ENCODE measurements at places on chromosomes 2 and 18. TPM values are rescaled to one million over a fixed set of nuclear protein-coding genes. Genes with fewer than 3 reads are reported as not detected.

GRCh38 chr2:224156436-224156835 lies 117.3 kb upstream of the SERPINE2 start:
- no peak for DNase-seq

- peak; percentile 13 for DNase-seq
These were observed 104.3 kb downstream of the CSRNP3 start for GRCh38 chr2:165573534-165574461.

GRCh38 chr18:28961669-28962228 lies 784.8 kb upstream of the CDH2 start:
- DNase-seq = no peak

DNA sequence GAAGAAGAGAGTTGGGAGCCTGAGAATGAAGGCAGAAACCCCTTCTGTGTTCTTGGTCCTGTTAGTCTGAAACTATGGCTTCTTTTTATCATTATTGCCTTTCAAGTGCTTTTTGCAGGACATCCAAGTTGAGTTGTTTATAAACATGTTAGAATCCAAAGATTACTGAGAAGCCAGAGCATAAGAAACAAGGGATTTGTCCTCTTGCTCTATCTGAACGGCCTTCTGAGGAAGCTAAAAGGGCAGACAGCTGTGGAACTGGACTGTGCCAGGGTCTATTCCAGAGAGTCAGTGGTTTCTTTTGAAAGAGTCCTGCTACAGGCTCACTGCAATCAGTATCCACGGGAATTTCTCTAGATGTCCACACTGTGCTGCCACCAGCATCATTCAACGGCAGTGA lies 86.6 kb downstream of the ARHGAP28 start:
- DNase-seq = no peak

GRCh38 chr18:59109375-59109774 lies 30.3 kb upstream of the SEC11C start:
- no peak for DNase-seq

- no peak for DNase-seq
These were observed 929.5 kb downstream of the NRXN1 start for GRCh38 chr2:50102383-50102782.

DNA sequence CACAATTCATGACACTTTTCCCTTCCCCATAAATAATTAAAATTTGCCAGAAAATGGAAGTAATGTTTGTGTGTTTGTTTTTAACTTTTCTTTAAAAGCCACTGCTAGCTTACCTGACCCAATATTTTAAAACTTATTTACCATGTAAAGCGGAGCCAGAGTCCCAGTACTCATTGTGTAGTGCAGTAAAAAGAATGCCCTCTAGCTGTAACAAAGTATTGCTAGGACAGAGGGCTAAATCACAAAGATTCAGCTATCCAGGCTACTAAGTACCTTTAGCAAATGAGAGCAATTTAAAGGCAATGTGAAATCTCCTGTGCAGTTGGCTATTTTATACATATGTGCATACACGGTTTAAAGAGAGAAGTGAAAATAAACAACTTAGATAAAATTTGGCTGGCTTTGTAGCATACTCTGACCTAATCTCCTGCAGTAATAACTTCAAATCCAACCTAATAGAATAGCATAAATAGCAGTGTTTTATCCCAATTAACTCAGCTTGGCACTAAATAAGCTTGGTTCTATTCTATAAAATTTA lies 997.4 kb upstream of the PIK3C3 start:
- DNase-seq = no peak

GRCh38 chr2:240303896-240304745 lies 131.3 kb upstream of the GPC1 start:
- DNase-seq = no peak

GRCh38 chr2:235234736-235235135 lies 259.1 kb upstream of the AGAP1 start:
- DNase-seq = no peak

GRCh38 chr2:31302940-31303563 lies 69.1 kb downstream of the EHD3 start:
- no peak for DNase-seq

- no peak for DNase-seq
These were observed 48.4 kb downstream of the LRRTM1 start for GRCh38 chr2:80255918-80256781.

DNA sequence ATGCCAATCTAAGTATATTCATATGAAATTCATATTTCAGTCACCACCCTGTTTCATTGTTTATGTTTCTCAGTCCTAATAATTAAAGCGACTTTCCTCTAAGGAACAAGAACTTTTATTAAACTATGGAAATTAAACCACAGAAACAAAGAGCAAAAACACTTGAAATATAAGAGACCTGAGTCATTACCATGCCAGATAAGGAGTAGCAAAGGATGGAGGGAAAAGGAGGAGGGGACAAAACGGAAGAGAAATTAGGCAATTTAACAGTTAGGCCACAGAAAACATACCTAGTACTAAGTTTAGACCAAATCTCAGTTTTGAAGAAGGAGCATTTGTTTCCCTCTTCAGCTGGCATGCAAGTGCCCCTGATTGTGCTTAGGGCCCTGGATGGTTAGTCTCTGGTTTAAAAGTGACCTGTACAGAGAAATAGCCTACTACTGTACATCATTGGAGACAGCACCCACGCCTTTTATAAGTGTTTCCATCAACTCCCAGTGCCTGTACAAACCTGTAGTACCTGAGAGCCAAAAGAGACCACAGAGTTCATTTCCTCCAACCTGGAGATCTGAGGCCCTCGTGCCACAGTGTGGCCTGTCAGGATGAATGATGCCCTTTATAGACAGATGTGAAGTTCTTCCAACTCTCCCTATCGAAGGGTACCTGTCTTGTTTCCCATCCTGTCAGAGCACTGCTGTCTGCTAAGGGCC lies 74.5 kb downstream of the SPATS2L start:
- no peak for DNase-seq

DNA sequence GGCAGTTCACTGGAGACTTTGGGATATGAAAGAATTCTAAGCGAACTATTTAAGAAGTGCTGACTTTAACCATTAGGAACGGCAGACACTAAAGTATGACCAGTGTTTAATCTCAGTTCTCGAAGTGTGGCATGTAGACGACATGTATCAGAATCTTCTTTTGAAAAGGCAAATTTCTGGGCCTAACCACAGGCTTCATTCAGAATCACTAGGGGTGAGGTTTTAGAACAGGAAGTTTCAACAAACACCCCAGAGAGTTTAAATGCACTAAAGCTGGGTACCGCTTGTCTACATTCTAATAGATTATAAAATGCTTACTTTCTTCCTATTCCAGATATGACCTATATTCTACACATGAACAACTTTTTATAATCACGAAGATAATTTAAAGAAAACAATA lies 180.3 kb downstream of the ANKRD44 start:
- DNase-seq = no peak

DNA sequence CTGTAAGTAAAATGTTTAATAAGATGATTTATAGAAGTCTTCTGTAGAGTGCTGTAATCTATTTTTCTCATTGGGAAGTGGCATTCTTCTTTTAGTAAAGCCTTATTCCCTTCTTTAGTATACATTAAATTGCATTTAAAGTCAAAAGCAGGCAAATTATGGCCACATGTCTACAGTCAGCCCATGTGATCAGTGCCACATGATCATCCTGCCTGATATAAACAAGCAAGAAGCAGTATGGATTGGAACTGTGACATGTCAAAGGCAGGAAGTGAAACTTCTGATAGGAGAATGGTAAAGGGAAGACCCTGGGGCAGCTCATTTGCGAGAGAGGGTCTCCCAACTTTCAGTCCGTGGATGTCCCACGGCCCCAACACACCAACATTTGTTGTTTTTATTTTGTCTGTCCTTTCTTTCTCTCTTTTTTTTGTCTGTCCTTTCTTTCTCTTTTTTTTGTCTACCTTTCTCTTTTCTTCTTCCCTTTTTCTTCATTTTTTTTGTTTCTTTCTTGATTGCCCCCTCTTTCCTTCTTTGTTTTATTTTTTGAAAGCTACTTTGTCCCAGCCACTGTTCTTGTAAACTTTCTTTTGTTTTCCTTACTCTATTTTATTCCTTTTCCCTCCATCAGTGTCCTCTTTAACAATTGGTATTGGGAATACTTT lies 154.9 kb downstream of the DTNA start:
- DNase-seq = no peak

DNA sequence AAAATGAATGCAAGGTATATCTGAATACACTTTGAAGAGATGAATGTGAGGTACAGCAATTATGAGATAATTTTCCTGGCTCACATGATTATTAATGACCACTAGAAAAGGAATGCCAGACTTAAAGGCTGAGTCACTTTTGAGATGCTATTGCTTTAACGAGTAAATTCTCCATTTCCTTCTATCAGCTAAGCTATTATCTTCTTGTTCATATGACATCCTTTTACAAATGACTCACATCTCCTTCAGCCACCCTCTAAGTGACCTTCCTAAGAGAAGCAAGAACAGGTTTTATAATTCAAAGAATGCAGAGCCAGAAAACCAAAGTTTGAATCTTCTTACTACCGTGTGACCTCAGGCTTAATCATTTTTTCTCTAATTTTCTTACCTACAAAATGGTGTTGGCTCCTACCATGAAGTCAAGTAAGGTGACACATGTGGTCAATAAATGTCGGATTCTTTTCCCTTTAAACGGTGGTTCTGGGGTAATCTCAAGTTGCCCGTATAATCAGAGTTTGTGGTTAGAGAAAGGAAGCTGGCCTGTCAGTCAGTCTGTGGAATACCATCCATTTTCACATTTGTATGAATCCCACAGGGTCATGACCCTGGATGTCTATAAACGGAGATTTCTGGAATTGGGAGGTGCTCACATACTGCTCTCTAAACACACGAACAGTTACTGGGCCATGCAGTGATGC lies 184.0 kb upstream of the PID1 start:
- no peak for DNase-seq

DNA sequence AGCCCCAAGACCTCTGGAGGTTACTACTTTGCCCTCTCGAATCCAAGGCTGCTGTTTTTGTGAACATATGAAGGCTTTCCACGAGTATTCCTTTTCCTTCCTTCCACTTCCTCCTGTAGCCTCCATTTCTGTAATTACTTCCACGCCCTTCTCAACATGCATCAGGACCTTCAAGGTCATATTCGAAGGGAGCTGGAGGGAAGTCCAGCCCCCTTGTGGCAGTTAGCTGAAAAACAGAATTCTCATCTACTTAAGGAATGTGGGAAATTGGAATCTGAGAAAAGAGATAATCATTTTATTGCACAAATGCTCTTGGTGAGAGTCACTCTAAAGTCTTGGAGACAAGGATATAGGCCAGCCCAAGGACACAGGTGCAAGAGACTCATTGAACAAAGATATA lies 1000.2 kb downstream of the TDRD15 start:
- DNase-seq = no peak

DNA sequence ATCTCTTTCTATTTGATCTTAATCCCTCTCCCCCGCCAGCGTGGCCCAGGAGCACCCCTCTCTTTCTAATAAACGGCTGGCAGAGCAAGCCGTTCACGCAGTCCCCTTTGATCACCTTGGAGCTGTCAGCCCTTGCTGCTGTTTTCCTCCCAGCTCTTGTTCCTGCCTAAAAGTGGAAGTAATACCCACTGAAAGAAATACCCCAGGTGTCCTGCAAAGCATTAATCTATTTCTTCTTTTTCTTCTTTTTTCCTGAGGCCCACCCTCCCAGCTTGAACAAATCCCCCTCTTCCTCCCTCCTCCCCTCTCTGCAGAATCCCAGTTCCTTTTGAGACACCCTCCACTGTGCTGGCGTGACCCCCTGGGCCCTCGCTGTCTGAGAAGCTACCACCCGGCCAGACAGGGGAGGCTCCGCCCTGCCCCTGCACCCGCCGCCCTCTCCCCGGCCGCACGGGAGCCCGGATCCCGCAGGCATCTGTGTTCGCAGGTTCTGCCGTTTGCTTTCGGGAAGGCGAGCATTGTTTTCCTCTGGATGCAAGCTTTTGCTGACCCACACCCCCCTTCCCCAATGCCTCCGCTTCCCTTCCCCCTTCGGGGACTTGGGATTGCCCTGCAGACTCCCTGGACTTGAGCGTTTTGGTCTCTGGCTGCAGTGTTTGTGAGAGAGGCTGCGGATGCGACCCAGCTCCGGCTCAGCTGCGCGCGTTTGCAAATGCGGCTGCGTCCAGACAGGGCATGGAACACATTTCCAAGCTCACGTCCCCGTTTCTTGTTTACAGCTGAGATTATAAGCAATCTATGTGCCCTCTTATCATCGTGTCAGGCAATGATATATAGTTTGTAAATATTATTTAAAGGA lies 631.5 kb downstream of the NYAP2 start:
- peak; percentile 50 for DNase-seq

DNA sequence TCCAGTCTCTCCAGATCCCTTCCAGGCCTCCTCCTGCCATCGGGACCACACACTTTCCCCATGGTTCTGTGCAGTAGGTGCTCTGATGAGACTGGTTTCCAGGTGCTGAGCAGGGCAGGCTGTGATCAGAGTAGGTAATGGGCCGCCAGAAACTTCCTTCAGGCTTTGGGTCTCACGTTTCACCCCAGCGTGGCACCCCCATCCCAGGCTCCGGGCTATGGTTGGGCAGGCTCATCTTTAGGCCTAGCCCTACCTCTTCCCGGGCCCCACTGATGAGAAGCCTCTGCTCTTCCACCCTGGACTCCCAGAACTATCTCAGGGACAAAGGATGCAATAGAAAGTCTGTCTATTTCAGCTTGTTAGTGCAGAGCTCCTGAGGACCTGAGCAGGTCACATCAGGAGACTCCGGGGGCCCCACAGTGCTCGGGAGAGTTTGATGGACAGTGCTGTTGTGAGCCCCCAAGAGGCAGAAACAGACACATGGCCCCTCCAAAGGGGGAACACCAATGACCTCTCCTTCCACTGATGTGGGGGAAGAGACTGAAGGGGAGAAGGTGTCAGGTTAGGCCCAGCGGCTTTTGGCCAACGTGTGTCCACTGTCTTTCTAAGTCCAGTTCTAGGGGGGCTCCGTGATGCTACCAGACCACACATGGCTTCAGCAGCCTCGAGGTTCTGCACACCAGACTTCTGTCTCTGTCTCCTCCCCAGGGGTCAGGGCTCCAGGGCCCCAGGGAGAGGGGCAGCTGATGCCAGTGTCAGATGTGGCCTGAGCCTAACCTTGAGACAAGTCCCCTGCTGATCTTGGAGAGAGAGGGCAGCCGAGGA lies 5.8 kb upstream of the PROM2 start:
- DNase-seq = no peak

DNA sequence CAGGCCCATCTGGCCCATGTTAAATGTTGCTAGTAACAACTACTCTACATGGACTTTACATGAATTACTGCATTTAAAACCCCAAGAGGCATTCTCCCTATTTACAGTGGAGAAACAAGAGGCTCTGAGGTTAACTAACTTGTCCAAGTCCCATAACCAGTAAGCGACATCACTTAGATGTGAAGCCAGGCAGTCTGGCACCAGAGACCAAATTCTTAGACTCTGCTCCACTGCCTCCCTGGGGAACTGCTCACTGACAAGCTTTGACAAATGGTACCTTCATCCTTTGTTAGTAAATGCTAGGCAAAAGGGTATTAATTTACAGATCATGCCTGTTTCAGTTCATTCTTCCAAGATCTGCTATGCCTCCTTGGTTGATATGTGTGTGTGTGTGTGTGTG lies 124.8 kb downstream of the AFF3 start:
- no peak for DNase-seq

- DNase-seq = no peak
These were observed 46.2 kb upstream of the RPE start for GRCh38 chr2:209956271-209956670.

HK2 gene
- total RNA-seq = 8.5 TPM

APCDD1 gene
- total RNA-seq = 41.6 TPM

SNED1 gene
- total RNA-seq = 12.0 TPM

DSG1 gene
- total RNA-seq = 0.27 TPM

ASPRV1 gene
- 5.6 TPM for total RNA-seq

CYS1 gene
- total RNA-seq = 0.45 TPM

KCNS3 gene
- total RNA-seq = 4.6 TPM

FEV gene
- total RNA-seq = not detected

RBM44 gene
- 2.2 TPM for total RNA-seq

POU3F3 gene
- total RNA-seq = 30.7 TPM

QPCT gene
- 16.5 TPM for total RNA-seq

RNU2-63P gene
- not detected for total RNA-seq

DTNA gene
- 86.1 TPM for total RNA-seq

ERMN gene
- 0.27 TPM for total RNA-seq

Data from cerebellum (tissue), 4 donors.